ENCODE measurements at places on chromosomes 16 and 17.

- no peaks in the 10 kb centered on the region for H3K27me3 ChIP-seq
- H3K27ac ChIP-seq = no peak overlapping the region
- no peak for DNase-seq
- H3K4me3 ChIP-seq = no peak overlapping the region
Observed at GRCh38 chr16:55824473-55825000, 8.4 kb downstream of the CES1 start.

- H3K36me3 ChIP-seq = peaks cover 44% of the 10 kb centered on the region
- H3K4me1 ChIP-seq = peaks cover 38% of the 10 kb centered on the region
- H3K27ac ChIP-seq = peak overlapping the region; percentile 28
- no peaks in the 10 kb centered on the region for H3K27me3 ChIP-seq
Observed at GRCh38 chr17:30173649-30174048, 57.0 kb downstream of the NSRP1 start.

DNA sequence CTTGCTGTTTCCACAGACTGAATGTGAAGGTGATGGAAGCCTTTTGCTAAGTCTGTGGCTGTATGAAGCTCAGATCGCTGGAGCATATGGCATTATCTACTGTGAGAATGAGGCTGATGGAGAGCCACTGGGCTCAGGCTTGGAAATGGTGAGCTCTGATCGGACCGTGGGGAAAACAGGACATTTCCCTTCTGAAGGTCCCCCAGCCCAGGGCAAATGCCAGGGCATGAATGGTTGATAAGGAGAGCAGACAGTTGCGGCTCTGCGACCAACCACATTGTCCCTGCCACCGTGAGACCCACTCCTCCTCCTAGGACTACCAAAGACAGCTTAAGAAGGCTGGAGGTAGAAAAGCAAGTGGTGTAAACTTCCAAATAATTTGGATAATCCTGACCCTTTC, 4.7 kb upstream of the CUEDC1 start:
- peak; percentile 23 for DNase-seq
- no peak overlapping the region for H3K27ac ChIP-seq
- no peak overlapping the region for H3K4me3 ChIP-seq
- H3K4me1 ChIP-seq = peaks cover 18% of the 10 kb centered on the region

- H3K4me3 ChIP-seq = peak overlapping the region; percentile 74
- peaks cover 8% of the 10 kb centered on the region for H3K27me3 ChIP-seq
- H3K4me1 ChIP-seq = peaks cover 46% of the 10 kb centered on the region
- peak; percentile 93 for DNase-seq
- peaks cover 11% of the 10 kb centered on the region for H3K36me3 ChIP-seq
- H3K27ac ChIP-seq = peak overlapping the region; percentile 25
Observed at GRCh38 chr17:14308965-14309879, 8.3 kb downstream of the HS3ST3B1 start.

DNA sequence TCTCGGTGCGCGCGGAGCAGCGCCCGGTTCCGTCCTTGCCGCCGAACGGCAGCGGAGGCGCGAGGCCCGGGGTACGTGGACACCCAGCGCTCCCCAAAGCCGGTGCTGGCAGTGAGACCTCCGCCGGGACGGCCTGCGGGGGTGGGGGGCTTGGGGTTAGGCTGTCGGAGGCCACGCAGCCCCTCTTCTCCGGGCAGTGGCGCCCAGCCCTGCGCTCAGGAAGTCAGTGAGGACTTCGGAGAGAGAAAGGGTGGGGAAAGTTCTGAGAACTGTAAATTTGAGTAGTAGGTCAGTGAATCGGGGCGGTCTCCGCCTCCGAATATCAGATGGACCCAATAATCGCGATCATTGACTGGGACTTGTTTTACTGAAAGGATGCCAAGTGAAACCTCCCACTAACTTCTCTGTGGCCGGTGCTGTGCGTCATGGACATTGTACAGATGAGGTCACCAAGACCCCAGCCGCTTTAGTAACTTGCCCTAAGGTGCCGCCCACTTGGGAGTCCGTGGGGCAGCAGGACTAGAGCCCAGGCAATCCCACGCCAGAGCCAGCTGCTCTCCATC, 468 bp downstream of the IL4R start:
- peak; percentile 85 for DNase-seq
- H3K27ac ChIP-seq = peak overlapping the region; percentile 94
- peak overlapping the region; percentile 94 for H3K4me3 ChIP-seq
- peaks cover 48% of the 10 kb centered on the region for H3K4me1 ChIP-seq

DNA sequence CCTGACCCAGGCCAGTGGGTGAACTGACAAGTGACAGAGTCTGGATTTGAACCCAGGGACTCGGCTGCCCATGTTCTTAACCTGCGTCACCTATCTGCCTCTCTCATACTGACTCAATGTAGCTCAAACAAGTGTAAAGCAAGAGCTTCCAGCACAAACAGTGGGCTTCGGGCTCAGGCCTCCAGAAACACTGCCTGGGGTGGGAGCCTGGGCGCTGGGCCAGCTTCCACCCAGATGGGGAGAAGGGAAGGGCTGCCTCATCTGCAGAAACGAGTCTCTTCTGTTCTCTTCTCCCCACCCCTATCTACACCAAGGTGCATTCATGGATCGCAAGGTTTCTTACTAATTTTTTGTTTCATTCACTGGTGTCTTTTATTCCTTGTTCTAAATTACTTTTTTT, 1.3 kb downstream of the CDRT4 start:
- no peak overlapping the region for H3K4me3 ChIP-seq
- DNase-seq = no peak
- H3K4me1 ChIP-seq = no peaks in the 10 kb centered on the region
- H3K36me3 ChIP-seq = peaks cover 3% of the 10 kb centered on the region
- no peak overlapping the region for H3K27ac ChIP-seq

DNA sequence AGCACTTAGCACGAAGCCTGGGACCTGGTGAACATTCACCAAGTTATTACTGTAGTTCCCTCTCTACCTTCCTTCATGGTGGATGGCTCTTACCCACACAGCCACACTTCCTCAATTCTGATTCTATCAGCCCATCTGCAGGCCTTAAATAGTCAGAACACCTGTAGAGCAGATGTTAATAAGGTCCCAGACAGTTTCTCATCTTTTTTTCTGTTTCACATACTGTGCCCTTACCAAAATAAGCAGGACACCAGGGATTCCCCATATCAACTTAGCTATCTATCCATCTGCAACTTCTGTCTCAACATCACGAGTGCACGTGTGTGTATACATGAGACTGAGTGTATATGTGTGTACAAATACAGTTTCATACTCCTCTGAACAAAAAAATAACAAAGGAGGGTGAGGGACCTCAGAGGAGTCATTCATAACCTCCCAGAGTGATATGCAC, 2.8 kb downstream of the RECQL5 start:
- no peak for DNase-seq
- H3K4me1 ChIP-seq = peaks cover 12% of the 10 kb centered on the region
- peaks cover 15% of the 10 kb centered on the region for H3K36me3 ChIP-seq
- no peaks in the 10 kb centered on the region for H3K27me3 ChIP-seq
- H3K4me3 ChIP-seq = no peak overlapping the region
- H3K27ac ChIP-seq = no peak overlapping the region

DNA sequence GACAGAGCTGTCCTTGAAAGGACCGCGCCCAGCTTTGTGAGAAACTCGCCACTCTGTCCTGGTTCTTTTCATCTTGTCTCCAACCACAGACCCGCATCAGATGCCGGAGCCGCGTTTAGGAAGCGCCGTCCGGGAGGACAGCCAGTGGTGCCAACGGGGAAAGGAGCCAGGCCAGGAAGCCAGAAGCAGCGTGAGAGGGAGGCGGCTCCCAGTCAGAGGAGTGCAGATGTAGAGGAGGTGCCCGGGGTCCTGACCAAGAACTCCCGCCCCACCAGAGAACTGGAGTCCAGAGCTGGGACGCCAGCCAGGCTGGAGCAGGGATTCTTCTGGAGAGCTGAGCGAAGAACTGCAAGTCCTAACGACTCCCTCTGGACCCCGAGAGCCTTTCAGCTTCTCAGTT, 49.3 kb upstream of the TNRC6C start:
- H3K4me1 ChIP-seq = no peaks in the 10 kb centered on the region
- no peak for DNase-seq
- no peaks in the 10 kb centered on the region for H3K36me3 ChIP-seq
- no peak overlapping the region for H3K4me3 ChIP-seq

GRCh38 chr16:89860747-89861304, 12.6 kb upstream of the TCF25 start:
- DNase-seq = peak; percentile 83
- H3K36me3 ChIP-seq = peaks cover 5% of the 10 kb centered on the region
- H3K27ac ChIP-seq = no peak overlapping the region
- H3K4me3 ChIP-seq = no peak overlapping the region
- H3K27me3 ChIP-seq = peaks cover 14% of the 10 kb centered on the region
- peaks cover 27% of the 10 kb centered on the region for H3K4me1 ChIP-seq

GRCh38 chr17:81037798-81038733, 3.1 kb downstream of the BAIAP2 start:
- peaks cover 6% of the 10 kb centered on the region for H3K4me1 ChIP-seq
- no peak for DNase-seq
- H3K27me3 ChIP-seq = peaks cover 32% of the 10 kb centered on the region
- no peak overlapping the region for H3K27ac ChIP-seq

DNA sequence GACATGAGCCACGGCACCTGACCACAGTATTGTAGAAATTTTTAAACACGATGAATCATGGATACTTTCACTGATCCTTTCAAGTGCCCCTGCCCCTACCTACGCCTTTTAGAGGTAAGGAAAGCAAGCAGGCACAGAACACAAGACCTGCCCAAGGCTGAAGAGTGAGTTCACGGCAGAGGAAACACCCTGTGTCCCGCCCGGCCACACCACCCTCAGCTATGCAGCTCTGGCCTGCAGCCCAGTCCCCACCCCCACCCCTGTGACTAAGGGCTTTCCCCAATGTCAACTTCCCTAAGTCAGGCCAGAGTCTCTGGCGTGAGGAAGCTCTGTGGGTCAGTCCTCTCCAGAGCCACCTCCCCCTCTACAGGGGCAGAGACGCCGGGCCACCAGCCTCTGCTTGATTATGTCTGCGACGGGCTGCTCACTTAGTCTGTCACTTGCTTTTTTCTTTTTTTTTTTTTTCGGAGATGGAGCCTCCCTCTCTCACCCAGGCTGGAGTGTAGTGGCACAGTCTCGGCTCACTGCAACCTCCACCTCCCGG, 8.4 kb downstream of the SLC16A5 start:
- no peak for DNase-seq
- no peaks in the 10 kb centered on the region for H3K36me3 ChIP-seq
- H3K27ac ChIP-seq = no peak overlapping the region
- H3K27me3 ChIP-seq = no peaks in the 10 kb centered on the region
- no peak overlapping the region for H3K4me3 ChIP-seq

DNA sequence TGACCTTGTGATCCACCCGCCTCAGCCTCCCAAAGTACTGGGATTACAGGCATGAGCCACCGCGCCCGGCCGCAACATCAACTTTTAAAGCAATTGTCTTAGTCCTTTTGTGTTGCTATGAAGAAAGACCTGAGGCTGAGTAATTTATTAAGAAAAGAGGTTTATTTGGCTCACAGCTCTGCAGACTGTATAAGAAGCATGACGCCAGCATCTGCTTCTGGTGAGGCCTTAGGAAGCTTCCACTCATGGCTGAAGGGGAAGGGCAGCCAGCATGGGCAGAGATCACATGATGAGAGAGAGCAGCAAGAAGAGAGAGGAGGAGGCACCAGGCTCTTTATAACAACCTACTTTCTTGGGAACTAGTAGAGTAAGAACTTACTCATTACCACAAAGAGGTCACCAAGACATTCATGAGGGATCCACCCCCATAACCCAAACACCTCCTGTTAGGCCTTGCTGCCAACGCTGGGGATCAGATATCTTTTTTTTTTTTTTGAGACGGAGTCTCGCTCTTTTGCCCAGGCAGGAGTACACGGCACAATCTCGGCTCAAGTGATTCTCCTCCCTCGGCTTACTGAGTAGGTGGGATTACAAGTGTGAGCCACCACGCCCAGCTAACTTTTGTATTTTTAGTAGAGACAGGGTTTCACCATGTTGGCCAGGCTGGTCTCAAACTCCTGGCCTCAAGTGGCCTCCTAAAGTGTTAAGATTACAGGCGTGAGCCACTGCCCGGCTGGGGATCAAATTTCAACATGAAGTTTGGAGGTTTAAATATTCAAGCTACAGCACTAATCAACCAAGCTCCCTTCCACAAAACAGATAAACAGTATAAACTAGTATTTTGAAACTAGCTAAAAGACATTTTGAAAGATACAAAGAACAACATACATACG, 21.4 kb upstream of the GPT2 start:
- H3K36me3 ChIP-seq = peaks cover 11% of the 10 kb centered on the region
- H3K27ac ChIP-seq = peak overlapping the region; percentile 22
- H3K4me1 ChIP-seq = peaks cover 26% of the 10 kb centered on the region
- H3K4me3 ChIP-seq = no peak overlapping the region
- peaks cover 2% of the 10 kb centered on the region for H3K27me3 ChIP-seq

- H3K4me3 ChIP-seq = no peak overlapping the region
- H3K4me1 ChIP-seq = peaks cover 77% of the 10 kb centered on the region
Observed at GRCh38 chr16:12532871-12533610, 270.6 kb downstream of the CPPED1 start.

DNA sequence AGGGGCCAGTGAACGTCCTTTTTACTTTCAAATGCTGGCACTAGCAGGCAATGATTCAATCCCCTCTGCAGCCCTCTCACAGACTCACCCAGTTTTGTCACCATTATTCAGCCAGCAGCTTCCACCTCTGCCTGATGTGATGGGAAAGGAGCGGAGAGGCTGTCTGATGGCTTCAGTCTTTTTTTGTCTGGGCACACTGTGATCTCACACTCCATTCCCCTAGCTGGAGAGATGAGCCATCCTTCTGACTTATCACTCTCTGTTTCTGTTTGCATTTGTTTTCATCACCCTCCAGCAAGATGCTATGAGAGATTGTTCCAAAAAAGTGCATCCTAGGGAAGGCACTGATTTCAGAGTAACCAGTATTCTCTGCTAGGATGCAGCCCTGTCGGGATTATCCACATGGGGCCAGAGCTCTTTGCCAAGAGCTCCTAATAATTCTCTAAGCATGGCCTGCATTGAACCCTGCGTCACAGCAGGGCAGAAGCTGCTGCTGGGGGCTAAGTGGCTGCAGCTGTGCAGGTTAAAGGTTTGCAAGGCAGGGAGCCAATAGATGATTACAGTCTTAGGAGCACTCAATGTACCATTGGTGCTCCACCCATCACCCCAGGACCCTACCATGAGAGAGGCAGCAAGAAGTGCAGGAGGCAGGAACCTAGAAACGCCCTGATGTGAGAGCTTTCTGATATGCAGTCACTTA, 236.1 kb upstream of the C16orf82 start:
- H3K27ac ChIP-seq = no peak overlapping the region
- no peaks in the 10 kb centered on the region for H3K4me1 ChIP-seq
- peaks cover 9% of the 10 kb centered on the region for H3K27me3 ChIP-seq
- DNase-seq = no peak

GRCh38 chr16:87824991-87825841, 44.1 kb downstream of the SLC7A5 start:
- H3K4me1 ChIP-seq = peaks cover 7% of the 10 kb centered on the region
- no peak for DNase-seq
- no peak overlapping the region for H3K4me3 ChIP-seq
- H3K36me3 ChIP-seq = peaks cover 3% of the 10 kb centered on the region
- no peaks in the 10 kb centered on the region for H3K27me3 ChIP-seq

- peak; percentile 79 for DNase-seq
- H3K4me3 ChIP-seq = no peak overlapping the region
- no peak overlapping the region for H3K27ac ChIP-seq
- H3K27me3 ChIP-seq = peaks cover 20% of the 10 kb centered on the region
- H3K4me1 ChIP-seq = no peaks in the 10 kb centered on the region
Observed at GRCh38 chr17:43846221-43846712, 709 bp upstream of the CD300LG start.
